ENCODE measurements at places on chromosomes 4 and X.

DNA sequence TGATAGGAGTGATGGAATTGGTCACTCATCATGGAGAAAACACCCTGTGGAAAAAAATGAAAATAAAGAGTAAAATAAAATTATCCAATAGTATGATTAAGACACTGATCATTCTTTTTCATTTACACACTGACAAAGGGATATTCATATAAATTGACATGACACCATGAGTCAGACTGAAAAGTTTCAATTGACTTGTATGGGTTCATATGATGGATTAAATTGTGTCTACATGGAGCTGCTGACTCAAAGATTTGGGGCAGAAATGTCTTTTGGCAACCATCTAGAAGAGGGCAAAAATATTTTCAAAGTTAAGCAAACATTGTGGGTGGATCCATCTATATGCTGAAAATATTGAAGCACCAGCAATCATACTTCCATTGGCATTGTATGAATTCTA is 153.4 kb upstream of the PPP3CA start:
- no peak overlapping the region for H3K4me3 ChIP-seq
- H3K4me1 ChIP-seq: no peaks in the 10 kb centered on the region
- H3K36me3 ChIP-seq: no peaks in the 10 kb centered on the region
- H3K27me3 ChIP-seq: no peaks in the 10 kb centered on the region
- no peak for DNase-seq

DNA sequence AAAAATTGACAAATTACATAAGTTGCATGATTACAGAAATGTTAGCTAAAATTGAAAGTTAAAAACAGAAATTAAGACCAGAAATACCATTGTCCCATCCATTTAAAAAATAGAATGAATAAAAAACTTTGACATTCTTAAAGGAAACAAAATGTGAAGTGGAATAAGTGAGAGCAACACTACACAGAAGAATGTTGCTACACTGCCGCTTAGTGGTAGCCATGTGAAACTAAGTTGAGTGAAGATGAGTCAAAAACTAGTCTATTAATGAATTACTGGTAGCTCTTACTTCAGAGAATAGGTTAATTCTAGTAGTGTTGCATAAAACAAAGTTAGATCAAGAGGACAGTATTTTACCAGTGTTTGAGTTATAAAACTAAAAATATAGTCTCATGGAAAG is 571.0 kb upstream of the KLHL4 start:
- H3K4me3 ChIP-seq: no peak overlapping the region
- H3K36me3 ChIP-seq: no peaks in the 10 kb centered on the region
- H3K27ac ChIP-seq: no peak overlapping the region
- no peaks in the 10 kb centered on the region for H3K27me3 ChIP-seq

DNA sequence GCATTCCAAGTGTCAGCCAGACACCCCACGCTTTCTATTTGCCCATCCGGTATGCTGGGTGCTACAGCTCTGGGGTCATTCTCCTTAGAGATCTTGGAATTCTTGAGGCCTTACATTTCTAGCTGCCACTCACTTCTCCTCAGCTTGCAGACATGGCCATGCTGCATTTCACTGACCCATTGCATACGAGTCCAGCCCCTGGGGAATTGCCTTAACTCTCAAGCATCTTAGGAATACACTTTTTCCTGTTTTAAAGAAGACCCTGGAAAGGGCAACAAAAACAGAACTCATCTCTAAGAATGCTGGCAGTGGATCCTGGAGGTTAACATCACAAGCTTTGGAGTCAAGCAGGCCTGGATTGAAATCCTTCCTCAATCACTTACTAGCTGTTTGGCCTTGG is 122.0 kb upstream of the LNX1 start:
- no peaks in the 10 kb centered on the region for H3K27me3 ChIP-seq
- no peak overlapping the region for H3K27ac ChIP-seq
- peaks cover 14% of the 10 kb centered on the region for H3K4me1 ChIP-seq
- no peaks in the 10 kb centered on the region for H3K36me3 ChIP-seq
- H3K4me3 ChIP-seq: no peak overlapping the region
- DNase-seq: no peak

- H3K27me3 ChIP-seq: no peaks in the 10 kb centered on the region
- no peak for DNase-seq
- no peak overlapping the region for H3K4me3 ChIP-seq
- peaks cover 3% of the 10 kb centered on the region for H3K4me1 ChIP-seq
- no peak overlapping the region for H3K27ac ChIP-seq
Measured at GRCh38 chr4:81808011-81808672, 336.4 kb upstream of the RASGEF1B start.

GRCh38 chrX:154032160-154032559 is 12.5 kb upstream of the IRAK1 start:
- H3K4me3 ChIP-seq: no peak overlapping the region
- DNase-seq: no peak
- no peaks in the 10 kb centered on the region for H3K4me1 ChIP-seq
- H3K27ac ChIP-seq: peak overlapping the region; percentile 48
- peaks cover 9% of the 10 kb centered on the region for H3K36me3 ChIP-seq

DNA sequence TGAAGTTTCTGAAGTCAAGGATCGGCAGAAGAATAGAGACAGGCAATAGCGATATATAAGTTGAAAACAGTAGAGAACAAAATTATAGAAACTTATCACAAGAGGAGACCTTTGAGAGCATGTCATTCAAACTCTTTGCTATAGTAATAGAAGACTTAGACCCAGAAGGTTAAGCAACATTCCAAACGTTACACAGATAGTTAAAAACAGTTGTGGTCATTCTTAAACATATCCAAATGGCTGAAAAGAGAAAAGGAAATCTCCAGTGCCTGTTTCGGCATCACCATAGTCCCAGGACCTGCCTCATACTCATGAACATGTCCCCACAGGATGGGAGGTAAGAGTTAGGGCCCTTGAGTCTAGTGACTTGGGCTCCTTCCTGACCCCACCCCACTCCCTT is 258.1 kb upstream of the NOCT start:
- H3K27me3 ChIP-seq: no peaks in the 10 kb centered on the region
- H3K4me1 ChIP-seq: no peaks in the 10 kb centered on the region
- H3K36me3 ChIP-seq: no peaks in the 10 kb centered on the region

DNA sequence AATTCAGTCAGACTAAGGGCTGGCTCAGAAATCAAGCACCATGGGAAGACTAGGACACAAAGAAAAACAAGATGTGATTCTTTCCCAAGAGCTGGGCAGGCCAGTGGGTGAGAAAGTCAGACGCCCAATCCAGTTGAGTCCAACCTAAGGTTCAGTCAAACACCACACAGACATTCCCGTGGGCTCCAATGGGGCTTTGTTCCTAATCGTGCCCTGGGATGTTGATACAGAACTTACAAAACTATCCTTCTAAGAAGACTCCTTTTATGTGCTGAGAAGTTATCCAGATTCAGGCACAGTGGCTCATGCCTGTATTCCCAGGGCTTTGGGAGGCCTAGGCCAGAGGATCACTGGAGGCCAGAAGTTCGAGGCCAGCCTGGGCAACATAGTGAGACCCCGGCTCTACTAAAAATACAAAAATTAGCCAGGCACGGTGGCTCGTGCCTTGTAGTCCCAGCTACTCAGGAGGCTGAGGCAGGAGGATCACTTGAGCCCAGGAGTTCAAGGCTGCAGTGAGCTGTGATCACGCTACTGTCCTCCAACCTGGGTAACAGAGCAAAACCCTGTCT is 3.7 kb downstream of the BLOC1S4 start:
- H3K4me3 ChIP-seq: no peak overlapping the region
- H3K4me1 ChIP-seq: peaks cover 3% of the 10 kb centered on the region
- no peak for DNase-seq
- H3K27me3 ChIP-seq: peaks cover 8% of the 10 kb centered on the region

All from endothelial cell (in vitro differentiated cells).